Breast epithelium (tissue), 4 donors: ENCODE measurements at places on chromosomes 1 and 21. TPM values are rescaled to one million over a fixed set of nuclear protein-coding genes. Genes with fewer than 3 reads are reported as not detected.

CDA gene
- total RNA-seq, result 1.3 TPM

MSH4 gene
- 0.66 TPM for total RNA-seq

CENPL gene
- total RNA-seq, result 6.0 TPM

DNA sequence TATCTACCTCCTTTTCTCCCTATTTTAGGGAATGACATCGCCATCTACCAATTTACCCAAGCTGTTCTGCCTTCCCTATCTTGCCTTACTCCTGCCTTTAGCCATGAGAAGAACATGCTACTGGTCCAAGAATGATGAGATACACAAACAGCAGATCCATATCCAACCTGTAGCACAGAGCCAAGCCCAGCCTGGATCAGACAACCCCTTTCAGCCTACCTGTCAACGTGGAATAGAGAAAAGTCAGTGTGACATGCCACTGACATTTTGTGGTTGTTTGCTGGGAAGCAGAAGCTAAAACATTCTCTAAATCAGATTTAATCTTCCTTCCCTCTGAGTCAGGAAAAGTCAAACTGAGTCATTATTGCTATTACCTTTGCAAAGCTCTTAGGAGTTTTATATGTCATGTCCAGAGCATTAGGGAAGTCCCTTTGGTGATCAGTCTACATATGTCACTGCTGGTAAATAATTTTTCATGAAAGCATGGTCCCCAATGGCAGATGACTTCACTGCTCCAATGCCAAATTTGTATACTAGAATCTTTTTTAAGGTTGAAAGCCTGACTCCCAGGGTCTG is 143.1 kb downstream of the TPR start:
- H3K27me3 ChIP-seq, result no peaks in the 10 kb centered on the region
- H3K4me3 ChIP-seq, result no peak overlapping the region
- H3K4me1 ChIP-seq, result no peaks in the 10 kb centered on the region
- H3K27ac ChIP-seq, result no peak overlapping the region

GRCh38 chr21:31484219-31484618 is 140.2 kb upstream of the TIAM1 start:
- no peak overlapping the region for H3K4me3 ChIP-seq
- H3K27me3 ChIP-seq, result no peaks in the 10 kb centered on the region
- no peaks in the 10 kb centered on the region for H3K36me3 ChIP-seq
- no peak for DNase-seq
